NCI-H524 treated with DMSO at 0.1 percent for 48 hours (cell line): ENCODE measurements at places on chromosomes 5 and 9.

GRCh38 chr9:124624735-124624992 lies 117.5 kb upstream of the NR5A1 start:
- no peak for DNase-seq

DNA sequence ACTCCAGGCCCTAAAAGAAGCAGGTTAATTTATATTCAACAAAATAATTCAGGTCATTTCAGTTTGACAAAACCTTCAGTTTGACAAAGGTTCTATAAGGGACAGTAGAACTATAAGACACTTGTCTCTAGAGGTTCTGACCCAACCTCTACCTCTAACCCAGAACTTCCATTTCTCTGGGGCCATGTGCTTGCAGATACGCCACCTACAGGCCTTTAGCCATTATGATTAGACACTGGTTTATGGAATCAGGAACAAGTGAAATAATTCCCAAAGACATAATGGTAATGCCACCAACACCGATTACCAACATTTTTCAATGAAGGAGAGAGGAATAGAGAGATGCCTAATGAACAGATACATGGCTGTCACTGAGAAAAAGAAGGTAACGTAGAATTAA lies 733.9 kb downstream of the PRELID2 start:
- DNase-seq, result no peak

- no peak for DNase-seq
Measured at GRCh38 chr5:61277190-61277589, 54.9 kb upstream of the ZSWIM6 start.

- no peak for DNase-seq
Measured at GRCh38 chr9:28456861-28457260, 883.6 kb upstream of the C9orf72 start.

- no peak for DNase-seq
Measured at GRCh38 chr9:89745601-89746376, 141.0 kb downstream of the GADD45G start.

- no peak for DNase-seq
Measured at GRCh38 chr5:127260686-127261085, 29.9 kb upstream of the MEGF10 start.

DNA sequence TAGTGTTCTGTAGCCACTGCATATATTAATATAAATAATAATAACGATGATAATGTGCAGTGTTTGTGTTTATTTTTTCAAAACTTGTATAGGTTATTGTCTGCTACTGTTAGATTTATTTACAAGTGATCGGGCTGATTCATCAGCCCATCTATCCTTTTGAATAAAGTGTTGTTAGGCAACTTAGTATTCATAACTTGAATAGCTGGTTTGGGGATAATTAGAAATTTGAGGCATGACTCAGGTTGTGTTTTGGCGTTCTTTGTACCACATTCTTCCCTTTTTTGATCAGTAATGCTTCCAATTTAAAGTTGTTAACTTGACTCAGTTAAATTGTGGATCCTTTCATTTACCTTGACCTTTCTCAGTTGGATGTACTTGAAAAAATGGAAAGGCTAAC lies 69.7 kb downstream of the FOCAD start:
- no peak for DNase-seq

GRCh38 chr5:57432876-57433275 lies 49.7 kb downstream of the ACTBL2 start:
- no peak for DNase-seq

DNA sequence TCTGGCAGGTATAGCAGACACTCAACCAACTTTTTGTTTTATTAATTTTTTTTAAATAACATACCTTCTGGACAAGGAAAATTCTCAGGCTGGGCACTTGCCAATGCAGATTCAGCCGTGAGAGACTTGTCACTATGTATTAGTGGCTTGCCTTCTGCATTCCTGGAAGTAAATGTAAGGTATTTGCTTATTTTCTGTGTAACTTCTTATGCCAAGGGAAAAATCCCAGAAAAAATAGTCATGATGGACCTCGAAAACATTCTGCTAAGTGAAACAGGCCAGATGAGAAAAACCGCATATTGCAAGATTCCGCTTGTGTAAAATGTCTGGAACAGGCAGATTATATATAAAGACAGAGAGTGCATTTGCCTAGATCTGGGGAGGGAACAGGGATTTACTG lies 260.3 kb upstream of the DAPK1 start:
- no peak for DNase-seq

DNA sequence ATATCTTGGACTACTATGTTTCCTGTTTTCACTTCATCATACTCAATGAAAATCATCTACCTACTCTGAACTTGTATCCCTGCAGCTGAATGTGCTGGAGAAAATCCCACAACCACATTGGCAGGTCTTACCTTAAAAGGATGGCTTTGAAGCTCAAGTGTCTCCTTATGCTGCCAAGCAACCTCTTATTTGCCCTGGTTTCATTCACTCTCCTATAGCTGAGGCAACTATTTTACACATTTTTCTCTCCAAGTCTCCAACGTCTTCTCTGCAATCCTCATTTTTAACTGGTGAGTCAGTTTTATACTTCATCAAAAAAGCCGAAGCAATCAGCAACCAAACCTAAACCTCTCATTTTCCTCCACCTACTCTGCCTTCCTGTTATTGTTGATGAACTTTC lies 49.7 kb downstream of the POU4F3 start:
- no peak for DNase-seq

- DNase-seq, result no peak
Measured at GRCh38 chr5:82560561-82560960, 282.4 kb upstream of the RPS23 start.

DNA sequence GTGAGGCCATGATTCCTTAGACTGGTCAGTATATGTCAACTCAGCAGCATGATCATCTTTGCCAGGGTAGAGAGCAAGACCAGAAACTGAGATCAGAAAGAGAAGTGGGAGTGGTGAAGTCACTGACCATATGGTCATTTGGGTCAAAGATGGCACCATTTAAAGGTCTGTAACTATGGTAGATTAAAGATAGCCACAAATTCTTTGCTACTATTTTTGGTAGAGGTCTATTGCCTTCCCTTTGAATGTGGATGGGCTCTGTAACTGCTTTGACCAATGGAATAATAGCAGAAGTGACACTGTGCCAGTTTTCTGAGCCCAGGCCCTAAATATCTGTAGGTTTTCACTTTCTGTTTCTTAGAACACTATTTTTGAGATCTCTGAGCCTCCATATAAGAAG lies 117.6 kb downstream of the PCSK1 start:
- no peak for DNase-seq

- DNase-seq, result no peak
Measured at GRCh38 chr5:158273035-158273434, 414.1 kb upstream of the CLINT1 start.

DNA sequence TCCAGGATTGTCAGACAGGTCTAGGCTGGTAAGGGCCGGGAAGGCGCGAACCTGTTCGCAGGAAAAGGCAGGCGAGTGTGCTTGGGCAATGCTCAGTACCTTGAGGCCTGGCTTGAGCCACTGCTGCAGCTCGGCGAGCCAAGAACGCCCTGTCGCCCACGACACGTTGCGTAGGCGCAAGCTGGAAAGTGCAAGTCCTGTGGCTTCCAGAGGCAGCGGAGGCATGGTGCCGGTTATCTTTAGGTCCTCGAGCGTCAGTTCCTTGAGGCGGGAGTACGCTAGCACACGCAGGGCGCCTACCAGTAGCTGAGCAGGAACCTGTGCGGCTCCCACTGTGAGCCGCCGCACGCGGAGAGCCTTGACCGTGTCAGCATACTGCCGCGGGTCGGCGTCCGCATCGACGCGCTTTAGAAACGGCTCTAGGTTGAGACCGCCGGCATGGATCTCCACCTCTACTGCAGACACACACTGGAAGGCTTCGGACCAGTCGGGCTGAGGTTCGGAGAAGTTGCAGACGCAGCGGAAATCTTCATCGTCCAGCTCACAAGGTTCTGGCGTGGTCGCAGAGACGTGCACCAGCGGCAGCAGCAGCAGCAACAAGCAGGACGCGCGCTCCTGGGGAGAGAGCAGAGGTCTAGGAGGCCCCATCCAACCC lies 482 bp downstream of the CD14 start:
- DNase-seq, result no peak

- DNase-seq, result no peak
Measured at GRCh38 chr9:34520505-34521385, 2.0 kb downstream of the ENHO start.

- DNase-seq, result no peak
Measured at GRCh38 chr9:69122082-69122548, 52.0 kb upstream of the TJP2 start.

GRCh38 chr5:132251220-132251725 lies 6.2 kb upstream of the PDLIM4 start:
- DNase-seq, result no peak

DNA sequence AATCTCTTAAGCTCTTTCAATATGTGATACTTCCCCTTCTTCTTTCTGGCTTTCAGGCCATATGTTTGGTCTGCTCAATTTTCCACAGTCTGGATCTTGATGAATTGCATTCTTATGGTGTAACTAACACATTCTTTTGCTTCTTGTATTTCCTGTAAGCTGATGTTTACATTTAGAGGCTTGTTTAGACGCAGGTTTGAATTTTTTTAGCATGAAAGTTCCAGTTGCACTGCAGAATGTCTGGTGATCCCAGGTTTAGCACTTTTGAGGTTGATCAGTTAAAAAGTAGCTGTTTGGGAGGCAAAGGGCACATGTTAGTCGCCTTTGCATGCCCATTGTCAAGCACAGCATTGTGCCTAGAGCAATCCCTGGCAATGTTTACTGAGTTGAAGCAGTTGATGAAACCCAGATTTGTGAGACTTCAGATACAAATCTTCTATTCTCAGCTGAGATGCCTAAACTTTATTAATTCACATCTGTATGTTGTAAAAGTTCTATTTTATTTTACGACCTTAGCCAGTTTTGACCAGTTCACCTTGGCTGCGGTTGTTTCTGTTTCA lies 59.6 kb upstream of the SPATA31C2 start:
- DNase-seq, result no peak

DNA sequence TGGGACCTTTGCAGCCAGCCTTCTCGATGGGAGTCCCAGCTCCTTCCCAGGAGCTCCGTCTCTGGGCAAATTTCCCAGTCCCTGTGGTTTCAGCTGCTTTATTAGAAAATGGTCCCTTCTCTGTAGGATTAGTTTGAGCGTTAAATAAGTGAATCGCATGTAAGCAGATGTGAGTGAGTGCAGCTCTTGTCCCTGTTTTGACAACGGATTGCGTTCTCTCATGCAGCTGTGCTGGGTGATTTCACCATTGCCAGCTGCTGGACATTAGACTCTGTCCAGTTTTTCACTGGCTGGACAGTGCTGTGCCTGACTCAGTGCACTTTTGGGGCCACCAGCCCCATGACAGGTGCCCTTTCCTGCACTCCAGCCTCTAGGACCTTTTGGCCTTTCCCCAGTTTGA lies 11.6 kb upstream of the CEL start:
- DNase-seq, result no peak

DNA sequence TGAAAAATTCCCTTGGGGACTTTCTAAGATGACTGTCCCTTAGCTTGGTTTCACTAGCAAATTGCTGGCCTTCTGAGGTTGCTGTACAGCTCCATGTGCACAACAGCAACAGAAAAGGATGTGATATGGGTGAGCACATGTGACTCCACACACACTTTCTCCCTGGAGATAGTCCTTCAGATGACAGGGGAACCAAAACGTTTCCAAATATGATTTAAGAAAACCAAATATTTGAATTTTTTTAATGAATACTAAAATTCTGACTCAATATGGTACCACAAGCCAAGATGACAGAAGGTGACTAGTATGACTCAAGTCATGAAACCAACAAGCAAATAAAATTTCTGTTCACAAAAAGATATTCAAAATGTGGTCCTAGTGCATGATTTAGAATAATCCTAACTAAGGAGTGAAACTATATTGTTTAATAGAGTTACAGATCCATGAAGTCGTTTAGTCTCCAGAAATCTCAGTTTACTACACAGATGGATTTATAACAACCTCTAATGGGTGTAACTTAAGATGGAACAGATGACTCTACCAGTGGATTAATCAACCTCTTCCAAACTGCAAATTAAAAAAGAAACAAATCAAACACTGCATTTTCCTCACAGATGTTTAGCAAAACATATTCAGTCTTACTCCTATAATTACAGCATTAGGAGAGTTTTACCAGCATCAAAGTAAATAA lies 144.8 kb upstream of the PIK3R1 start:
- no peak for DNase-seq

DNA sequence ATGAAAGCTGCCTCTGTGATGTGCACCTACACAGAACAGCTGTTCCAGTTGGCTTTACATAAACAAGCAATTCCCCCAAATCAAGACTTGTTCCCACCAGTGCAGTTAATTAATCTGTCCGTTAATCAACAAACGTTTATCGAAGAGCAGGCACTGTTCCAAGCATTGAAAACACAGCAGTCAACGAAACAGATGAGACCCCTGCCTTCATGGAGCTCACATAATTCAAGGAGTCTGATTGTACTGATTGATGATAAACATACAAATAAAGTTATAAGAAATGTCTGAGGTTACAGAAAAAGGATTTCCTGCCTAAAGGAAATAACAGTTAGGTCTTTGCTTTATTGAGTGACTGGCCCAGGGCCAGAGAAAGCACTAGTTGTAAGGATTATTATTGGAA lies 26.2 kb upstream of the PCSK5 start:
- DNase-seq, result no peak

DNA sequence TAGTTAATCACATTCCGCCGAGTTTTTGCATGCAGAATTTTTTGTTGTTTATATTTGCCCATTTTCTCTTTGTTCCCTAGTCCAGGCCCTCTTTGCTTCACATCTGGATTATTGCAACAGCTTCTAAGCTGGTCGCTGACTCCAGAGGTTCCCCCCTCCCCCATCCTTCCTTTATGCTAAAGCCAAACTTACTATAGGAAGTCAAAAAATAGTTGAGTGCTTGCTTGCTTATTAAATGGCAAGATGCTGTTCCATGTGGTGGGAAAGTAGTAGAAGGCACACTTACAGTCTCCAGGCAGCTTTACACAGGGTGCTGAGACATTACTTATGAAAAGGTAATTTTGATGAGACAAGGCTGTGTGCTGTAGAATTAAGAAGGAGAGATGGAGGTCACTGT lies 1.3 kb downstream of the ZBTB34 start:
- DNase-seq, result no peak

DNA sequence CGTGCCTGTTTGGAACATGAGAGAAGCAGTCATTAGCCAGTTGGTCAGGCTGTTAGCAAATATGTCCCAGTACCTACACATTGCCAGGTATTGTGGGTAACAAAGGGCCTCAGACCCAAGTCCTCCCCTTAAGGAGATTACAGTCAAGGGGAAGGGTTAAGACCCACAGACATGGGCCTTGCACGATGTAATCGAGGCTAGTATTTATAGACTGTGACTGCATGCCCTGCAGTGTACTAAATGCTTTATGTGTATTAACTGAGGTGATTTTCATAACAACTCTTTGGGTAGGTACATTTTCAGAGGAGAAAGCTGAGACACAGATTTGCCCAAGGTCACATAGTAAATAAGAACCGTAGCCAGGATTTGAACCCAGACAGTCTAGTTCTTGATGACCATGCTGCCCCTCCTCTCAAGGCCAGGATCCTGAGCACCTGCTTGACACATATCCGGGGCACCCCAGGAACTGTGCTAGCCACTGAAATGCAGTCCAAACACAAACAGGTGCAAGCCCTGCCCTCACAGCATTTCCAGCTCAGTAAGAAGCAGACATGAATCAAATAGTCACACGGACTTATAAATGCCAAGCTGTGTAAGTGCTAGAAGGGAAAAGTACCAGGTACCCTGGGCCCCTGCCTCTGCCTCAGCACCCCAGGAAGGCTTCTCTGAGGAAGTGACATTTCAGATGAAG lies 32.0 kb upstream of the GRPEL2 start:
- no peak for DNase-seq
